ENCODE measurements at places on chromosomes 12 and 14.

- DNase-seq = no peak
Observed at GRCh38 chr12:80821513-80822000, 104.8 kb downstream of the MYF5 start.

DNA sequence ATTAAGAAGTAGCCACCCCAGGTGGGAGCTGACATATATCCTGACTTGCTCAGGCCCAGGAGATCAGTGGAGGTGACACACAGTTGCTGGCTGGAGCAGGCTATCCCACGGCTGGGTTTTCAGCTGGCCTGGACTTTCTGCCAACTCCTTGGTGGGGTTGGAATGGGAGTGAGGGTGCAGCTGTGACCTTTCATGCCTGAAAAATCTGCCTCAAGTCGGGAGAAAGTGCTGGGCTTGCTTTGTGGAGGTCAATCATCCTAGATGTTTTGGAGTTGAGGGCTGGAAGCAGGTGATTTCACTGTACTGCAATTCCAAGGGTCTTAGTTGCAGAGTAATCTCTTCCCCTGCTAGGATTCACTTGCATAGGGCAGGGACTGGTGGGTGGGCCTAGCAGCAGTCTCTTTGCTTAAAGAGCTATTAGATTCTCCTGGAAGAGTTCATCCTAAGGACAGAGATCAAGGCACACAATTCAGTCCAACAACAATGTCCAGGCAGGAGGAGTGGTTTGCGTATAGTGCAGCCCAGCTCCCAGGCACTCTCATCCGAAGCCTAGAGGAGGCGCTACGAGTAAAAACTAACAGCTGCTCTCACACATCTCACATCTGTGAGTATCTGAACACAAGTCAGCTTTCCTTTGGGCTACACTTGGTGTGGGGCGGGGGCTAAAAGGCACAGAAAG lies 98.1 kb downstream of the GAS2L3 start:
- DNase-seq = no peak

GRCh38 chr14:36747411-36748184 lies 85.9 kb downstream of the PAX9 start:
- no peak for DNase-seq

DNA sequence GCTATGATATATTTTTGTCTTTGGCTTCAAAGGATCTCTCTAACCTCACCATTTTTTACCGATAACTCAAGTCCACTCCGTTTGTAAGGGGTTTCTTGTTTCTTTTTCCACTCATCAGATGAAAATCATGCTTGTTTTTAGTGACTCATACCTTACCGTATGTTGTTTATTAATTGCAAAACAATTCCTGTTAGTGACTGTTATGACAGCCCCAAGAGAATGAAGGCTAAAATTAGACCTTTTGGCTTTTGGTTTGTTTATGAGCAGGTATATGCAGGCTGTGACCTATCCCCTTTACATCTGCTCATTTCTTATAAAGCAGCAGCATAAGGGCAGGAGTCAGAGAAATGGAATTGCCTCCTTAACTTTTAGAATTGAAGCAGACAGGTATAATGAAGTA lies 319.8 kb downstream of the CEP128 start:
- no peak for DNase-seq

DNA sequence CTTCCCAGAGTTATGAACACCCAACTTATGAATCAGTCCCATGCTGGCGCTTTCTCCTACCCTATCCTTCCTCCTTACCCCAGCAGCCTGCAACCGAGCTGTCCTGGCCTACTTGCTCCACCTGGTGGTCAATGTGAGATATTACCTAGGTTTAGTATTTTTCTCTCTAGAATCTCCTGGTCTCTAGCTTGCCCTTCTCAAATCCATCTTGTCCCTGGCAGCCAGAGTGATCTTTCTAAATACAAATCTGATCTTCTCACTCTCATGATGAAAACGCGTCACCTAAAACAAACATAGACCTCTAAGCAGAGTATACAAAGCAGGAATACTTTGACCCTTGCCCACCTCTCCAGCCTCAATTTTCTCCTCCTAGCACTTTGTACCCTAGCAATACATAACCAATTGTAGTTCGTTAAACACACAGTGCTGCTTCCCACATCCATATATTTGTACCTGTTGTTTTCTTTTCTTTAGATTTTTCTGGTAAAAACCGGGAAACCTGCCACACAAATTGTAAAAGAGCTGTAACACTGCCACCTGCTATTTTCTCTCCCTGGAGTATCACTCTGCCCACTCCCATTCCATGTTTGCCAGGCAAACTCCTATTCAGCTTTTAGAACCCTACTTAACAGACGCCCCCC lies 20.0 kb upstream of the TCP11L2 start:
- DNase-seq = peak; percentile 49

DNA sequence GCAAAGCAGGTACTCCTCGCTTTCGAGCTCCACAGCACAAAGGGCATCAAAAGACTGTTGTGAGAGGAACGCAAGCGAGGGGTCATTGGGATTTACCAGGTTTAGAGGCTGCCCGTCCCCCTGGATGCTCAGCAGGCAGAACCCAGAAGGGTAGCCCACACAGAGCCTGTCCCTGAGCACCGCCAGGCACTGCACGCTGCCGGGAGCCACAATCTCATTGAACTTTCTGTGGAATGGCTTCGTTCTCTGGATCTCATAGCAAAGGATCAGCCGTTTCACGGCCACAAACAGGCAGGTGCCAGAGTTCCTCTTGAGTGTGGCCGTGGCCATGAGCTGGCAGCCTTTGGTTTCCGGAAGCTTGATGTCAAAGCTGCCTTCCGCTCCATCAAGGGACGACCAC lies 21.5 kb downstream of the AMN start:
- no peak for DNase-seq

DNA sequence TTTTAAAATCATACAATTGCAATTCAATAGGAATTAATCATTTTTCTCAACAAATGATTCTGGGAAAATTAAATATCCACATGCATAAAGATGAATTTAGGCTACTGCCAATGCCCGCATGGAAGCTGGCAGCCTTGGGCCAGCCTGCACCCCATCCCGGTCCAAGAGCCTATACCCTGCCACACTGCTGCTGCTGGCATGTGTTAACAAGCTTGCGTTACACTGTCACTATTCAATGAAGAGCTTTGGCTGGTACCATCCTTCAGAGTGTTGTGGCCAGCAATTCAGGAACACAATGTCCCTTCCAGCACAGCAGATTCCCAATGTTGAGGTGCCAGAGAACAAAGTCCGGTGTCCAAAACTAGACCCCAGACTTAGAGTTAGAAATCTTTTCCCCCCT lies 13.6 kb upstream of the TAS2R14 start:
- no peak for DNase-seq

DNA sequence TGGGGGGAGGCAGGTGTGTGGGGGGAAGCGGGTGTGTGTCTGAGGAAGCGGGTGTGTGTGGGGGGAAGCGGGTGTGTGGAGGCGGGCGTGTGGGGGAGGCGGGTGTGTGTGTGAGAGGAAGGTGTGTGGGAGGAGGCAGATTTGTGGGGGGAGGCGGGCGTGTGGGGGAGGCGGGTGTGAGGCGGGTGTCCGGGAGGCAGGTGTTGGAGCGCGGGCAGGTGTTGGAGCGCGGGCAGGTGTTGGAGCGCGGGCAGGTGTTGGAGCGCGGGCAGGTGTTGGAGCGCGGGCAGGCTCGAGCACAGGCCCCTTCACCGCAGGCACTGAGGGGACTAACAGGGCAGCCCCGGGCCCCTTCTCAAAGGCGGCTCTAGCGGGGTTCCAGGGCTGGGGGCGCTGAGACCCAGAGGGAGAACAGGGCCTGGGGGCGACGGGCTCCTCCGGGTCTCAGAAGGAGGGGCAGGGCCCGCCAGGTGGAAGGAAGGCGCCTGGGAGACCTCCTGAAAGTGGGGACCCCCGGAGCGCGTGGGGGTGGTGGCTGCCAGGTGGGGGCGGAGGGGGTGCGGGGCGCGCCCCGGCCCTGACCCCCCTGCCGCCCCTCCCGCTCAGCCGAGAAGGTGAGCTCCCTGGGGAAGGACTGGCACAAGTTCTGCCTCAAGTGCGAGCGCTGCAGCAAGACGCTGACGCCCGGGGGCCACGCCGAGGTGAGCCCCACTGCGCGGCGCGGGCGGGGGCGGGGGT lies 3.2 kb downstream of the CRIP2 start:
- peak; percentile 37 for DNase-seq

- DNase-seq = no peak
Observed at GRCh38 chr12:98371419-98371818, 144.0 kb upstream of the TMPO start.

DNA sequence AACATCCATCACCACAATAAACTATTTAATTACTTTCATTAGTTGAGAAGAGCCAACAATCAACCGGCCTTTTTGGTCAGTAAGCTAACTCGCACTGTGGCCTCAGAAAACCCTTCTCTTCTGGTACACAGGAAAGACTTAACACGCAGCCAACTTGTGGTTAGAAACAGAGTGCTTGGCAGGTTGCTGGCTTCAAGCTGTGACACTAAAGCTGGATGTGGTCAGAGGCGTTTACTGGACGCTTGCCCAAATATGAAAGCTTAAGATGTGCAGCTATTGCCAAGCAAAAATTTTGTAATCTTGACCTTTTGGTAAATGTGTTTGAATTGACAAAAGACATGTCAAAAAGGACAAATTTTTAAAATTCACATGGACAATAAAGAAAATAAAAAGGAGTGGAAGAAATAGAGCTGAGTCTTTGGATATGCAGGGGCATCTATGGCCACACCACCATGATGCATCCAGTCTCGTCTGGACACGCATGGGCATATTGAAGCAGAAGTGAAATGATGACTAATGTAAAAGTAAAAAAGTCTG lies 2.6 kb upstream of the KLRK1 start:
- DNase-seq = no peak

GRCh38 chr12:18071336-18071735 lies 18.7 kb downstream of the RERGL start:
- no peak for DNase-seq

DNA sequence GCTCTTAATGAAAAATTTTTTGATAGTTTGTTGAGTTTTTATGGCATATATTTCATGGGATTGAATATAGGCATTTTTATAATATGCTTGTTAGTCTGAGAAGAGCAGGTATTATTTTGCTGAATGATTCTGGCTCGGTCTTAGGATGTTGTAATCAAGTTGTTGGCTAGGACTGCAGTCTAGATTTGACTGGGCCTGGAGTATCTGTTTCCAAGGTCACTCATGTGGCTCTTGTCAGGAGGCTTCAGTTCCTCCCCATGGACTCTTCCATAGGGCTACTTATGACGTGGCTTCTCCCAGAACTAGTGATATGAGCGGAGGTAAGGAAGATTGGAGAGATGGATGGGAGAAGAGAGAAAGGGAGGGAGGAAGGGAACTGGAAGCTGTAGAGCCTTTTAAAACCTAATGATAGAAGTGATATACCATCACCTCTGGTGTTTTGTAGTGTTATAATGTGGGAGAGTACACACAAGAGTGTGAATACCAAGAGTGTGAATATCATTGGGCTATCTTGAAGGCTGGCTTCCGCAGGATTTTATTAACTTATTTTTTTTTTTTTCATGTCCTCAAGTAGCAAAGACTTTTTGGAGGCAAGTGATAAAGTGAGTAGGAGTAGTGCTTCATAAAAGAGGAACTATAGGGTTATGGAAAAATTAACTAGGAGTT lies 4.4 kb downstream of the MNAT1 start:
- DNase-seq = no peak

- DNase-seq = no peak
Observed at GRCh38 chr14:51442513-51443175, 202.6 kb downstream of the TMX1 start.

DNA sequence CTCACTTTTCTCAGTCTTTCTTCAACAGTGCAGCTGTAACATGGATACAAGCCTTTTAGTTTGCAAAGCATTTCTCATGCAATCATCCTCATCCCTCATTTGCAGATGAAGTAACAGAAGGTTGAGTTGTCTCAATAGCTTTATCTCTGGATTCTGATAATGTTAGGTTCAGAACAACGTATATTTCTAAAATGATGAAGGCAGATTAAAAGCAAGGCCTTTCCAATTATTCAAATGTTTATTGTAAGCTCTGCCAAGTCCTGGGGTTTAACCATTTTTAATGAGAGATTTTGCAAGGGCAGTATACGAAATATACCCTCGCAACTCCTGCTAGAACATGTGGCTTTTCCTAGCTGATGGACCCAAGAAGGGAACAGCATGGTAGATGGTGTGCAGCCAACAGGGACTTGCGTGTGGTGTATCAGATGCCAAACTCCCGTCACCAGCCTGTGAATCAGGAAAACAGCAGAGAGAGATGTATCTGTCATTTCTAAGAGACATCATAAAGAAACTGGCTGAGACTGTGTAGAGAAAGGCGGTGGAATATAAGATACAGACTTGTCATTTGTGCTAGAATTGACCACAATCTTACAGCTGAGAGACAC lies 319.7 kb downstream of the MED13L start:
- no peak for DNase-seq

- DNase-seq = no peak
Observed at GRCh38 chr12:104305349-104305748, 1.8 kb downstream of the EID3 start.

DNA sequence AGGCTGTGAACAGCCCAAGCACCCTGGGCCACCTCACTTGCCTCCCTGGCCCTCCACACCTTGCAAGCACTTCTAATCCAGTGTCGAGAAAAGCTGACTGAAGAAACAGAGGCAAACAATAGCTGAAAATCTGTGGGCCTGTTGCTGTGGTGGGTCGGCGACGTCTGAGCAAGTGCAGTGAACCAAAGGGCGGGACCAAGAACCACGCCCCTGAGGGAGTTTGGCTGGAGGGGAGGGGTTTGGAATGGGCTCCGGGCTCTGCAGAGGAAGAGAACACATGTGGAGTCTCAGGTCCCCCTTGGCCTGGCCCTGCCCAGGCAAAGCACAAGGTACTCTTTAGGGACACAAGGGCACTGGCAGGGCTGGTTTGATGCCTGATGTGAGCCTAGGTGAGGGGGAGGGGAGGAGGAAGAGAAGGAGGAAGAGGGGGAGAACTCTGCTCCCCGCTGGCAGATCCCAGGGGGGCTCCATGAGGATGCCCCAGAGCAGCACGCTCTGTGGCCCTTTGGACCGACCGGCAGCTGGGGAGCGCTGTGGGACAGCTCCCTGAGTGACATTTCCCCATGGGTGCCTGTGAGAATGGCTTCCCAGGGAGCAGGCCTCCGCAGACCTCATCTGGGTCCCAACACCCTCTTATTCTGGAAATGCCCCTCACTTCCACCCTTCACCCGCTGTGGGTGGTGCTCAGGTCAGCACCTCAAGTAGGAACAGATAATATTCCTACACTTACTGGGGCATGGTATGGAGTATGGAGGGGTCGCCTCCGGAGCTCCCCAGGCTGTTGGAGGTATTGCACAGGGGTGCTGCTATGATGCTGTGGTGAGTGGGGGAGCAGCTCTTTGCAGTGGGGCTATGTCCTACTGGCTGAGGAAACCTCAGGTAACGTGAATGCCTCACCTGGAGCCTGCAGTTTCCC lies 85.5 kb downstream of the CPSF2 start:
- no peak for DNase-seq

DNA sequence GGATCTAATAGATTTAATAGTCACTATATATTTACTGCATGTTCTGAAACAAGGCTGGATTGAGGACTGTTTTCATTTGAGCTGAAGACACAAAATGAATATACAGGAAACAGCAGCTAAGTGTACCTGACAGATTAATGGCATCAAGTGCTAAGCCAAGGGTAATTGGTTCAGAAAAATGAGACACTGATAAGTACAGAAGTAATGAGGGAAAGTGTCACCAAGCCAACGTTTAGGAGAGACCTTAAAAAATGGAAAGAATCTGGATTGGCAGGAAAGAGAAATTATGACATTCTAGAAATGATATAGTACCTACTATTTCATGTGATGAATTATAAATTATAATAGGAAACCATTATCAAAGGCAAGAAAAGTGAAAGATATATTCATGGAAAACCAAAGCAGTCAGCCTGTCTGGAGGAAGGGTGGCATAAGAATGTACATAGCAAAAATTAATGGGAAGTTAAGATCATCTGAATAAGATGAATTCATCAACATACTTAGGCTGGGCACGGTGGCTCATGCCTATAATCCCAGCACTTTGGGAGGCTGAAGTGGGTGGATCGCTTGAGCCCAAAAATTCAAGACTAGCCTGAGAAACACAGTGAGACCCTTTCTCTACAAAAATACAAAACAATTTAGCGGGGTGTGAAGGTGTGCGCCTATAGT lies 21.0 kb upstream of the DUSP16 start:
- no peak for DNase-seq

Data from activated naive CD4-positive, alpha-beta T cell treated with anti-CD3 and anti-CD28 coated beads, Interleukin-2, amount 50 U/mL, for 16 hours (primary cell).